ENCODE measurements at places on chromosomes 1 and 21. TPM values are rescaled to one million over a fixed set of nuclear protein-coding genes. Genes with fewer than 3 reads are reported as not detected.

Gene CSTB
- 14.6 TPM for total RNA-seq

Gene OR2L2
- total RNA-seq: under 0.01 TPM

Gene TRIM67
- total RNA-seq: not detected

Gene PTAFR
- total RNA-seq: 0.15 TPM

Gene KRTAP7-1
- total RNA-seq: not detected

Gene DENND2C
- total RNA-seq: 4.1 TPM

Gene PLPPR5
- under 0.01 TPM for total RNA-seq

Gene LRRC53
- not detected for total RNA-seq

Gene PLK3
- 32.7 TPM for total RNA-seq

Gene FNDC10
- total RNA-seq: 1.6 TPM

Gene CYP2J2
- total RNA-seq: 0.29 TPM

Gene C1orf141
- total RNA-seq: not detected

Gene OR6K3
- not detected for total RNA-seq

Gene FAM131C
- total RNA-seq: 0.50 TPM

Gene LCE1C
- not detected for total RNA-seq

Gene OR14K1
- not detected for total RNA-seq

Gene SPRR2F
- total RNA-seq: not detected

Gene NBPF12
- total RNA-seq: 7.4 TPM

Gene NTRK1
- not detected for total RNA-seq

Gene BNIPL
- under 0.01 TPM for total RNA-seq

Gene MYOM3
- total RNA-seq: not detected

Gene UTS2
- total RNA-seq: not detected

Gene ZNF697
- 7.9 TPM for total RNA-seq

Gene KCNK2
- total RNA-seq: 5.2 TPM

Gene TMEM125
- not detected for total RNA-seq

Gene PGLYRP3
- not detected for total RNA-seq

Gene OLIG2
- not detected for total RNA-seq

Gene PRUNE1
- 9.8 TPM for total RNA-seq

Gene GSTM1
- 0.15 TPM for total RNA-seq

Gene OR2L8
- not detected for total RNA-seq

Gene HORMAD1
- not detected for total RNA-seq
